Osteoblast (primary cell): ENCODE measurements at places on chromosomes 13 and 19. TPM values are rescaled to one million over a fixed set of nuclear protein-coding genes. Genes with fewer than 3 reads are reported as not detected.

Gene APLP1
- 2.1 and 3.6 TPM in 2 replicates for total RNA-seq

Gene ZFP82
- total RNA-seq = 9.0 and 10.3 TPM in 2 replicates

Gene AMER2
- total RNA-seq = not detected in 2 replicates

Gene PPFIA3
- 1.1 and 1.2 TPM in 2 replicates for total RNA-seq

Gene SLC15A1
- not detected in 2 replicates for total RNA-seq

Gene CARD8
- total RNA-seq = 17.4 and 18.0 TPM in 2 replicates

Gene SIAH3
- total RNA-seq = not detected in 2 replicates

Gene ZNF738
- 2.9 and 3.2 TPM in 2 replicates for total RNA-seq

Gene ZNF155
- total RNA-seq = 6.5 and 10.0 TPM in 2 replicates

Gene FGF22
- total RNA-seq = not detected in 2 replicates

Gene SLC46A3
- total RNA-seq = 10.6 and 11.2 TPM in 2 replicates

DNA sequence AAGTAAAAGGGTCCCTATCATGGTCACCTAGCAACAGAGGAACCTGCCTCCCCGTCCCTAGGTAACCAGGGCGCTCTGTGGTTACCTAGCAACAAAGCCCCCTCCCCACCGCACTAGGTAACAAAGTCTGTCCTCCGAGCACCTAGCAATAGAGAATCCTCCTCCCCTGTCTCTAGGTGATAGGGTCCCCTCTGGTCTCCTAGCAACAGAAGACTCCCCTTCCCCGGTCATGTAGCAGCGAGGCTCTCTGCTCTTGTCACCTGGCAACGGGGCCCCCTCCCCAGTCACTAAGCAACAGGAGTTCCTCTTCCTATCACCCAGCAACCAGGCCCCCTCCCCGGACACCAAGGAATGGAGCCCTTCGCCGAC, 307 bp downstream of the JOSD2 start:
- H3K27ac ChIP-seq = peak overlapping the region; percentile 51
- H3K27me3 ChIP-seq = no peaks in the 10 kb centered on the region
- H3K4me1 ChIP-seq = peaks cover 8% of the 10 kb centered on the region
- H3K4me3 ChIP-seq = peak overlapping the region; percentile 96
- no peak for DNase-seq

DNA sequence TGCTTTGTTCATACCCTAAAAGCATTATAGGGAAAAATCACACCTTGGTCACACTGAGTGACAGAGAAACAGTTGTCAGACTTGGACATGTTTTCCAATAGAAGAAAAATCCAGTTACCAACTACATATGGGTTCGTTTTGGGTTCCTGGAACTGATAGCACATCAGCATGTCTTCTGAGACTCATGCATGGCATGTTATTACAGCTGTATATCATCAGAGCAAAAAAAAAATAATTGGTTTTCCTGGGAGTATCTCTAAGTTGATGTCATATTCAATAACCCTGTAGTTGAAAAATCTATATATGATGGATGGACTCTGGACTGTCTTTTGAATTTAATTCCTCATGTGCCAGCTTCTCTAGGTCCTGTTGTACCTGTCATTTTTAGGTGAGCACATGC, 211.6 kb downstream of the DNAJC15 start:
- H3K36me3 ChIP-seq = no peaks in the 10 kb centered on the region

DNA sequence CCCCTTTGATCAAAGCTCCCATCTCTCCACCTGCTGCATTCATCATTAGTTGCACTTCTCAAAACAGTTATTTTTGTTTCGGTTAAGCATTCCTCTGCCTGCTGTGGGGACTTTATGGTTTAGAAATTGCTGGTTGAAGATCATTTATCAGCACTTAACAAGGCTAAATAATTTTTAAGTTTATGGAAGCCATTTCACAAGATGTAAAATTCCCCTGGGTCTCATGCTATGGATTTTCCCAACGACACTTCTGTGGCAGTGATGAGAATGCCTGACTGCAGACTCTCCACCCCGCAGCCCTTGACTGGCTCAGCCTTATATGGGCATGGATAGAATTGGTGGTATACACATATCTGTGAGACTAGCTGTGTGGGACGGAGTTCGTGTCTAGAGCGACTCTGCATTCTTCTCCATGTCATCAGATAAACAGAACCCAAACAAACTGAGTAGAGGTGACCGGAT, 52.8 kb downstream of the COL4A2 start:
- peaks cover 45% of the 10 kb centered on the region for H3K36me3 ChIP-seq
- H3K4me3 ChIP-seq = no peak overlapping the region
- peaks cover 23% of the 10 kb centered on the region for H3K4me1 ChIP-seq
- H3K27me3 ChIP-seq = no peaks in the 10 kb centered on the region
- DNase-seq = peak; percentile 85

DNA sequence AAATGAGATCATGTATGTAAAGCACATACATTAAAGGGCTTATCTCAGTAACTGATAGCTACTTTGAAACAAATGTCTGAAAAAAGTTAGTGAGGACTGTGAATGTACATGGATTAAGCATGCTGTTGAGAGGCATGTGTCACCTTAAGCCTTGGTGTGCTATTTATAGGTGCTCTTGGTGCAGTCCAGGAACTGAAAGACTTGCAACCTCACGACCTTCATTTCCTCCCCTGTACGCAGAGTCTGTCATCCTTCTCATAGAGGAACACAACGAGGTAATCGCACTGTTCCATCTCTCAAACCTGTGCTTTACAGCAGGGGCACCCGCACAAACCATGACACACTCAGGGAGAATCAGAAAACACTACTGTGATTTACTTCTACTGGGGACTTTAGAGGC, 65.6 kb downstream of the UFM1 start:
- no peak for DNase-seq
- no peak overlapping the region for H3K27ac ChIP-seq
- H3K4me1 ChIP-seq = no peaks in the 10 kb centered on the region
- no peak overlapping the region for H3K4me3 ChIP-seq
- H3K36me3 ChIP-seq = no peaks in the 10 kb centered on the region

- H3K27ac ChIP-seq = no peak overlapping the region
- H3K4me3 ChIP-seq = peak overlapping the region; percentile 55
- DNase-seq = peak; percentile 96
- no peaks in the 10 kb centered on the region for H3K36me3 ChIP-seq
- H3K4me1 ChIP-seq = peaks cover 10% of the 10 kb centered on the region
- no peaks in the 10 kb centered on the region for H3K27me3 ChIP-seq
Observed at GRCh38 chr19:48558018-48558684, 6.2 kb downstream of the SULT2B1 start.

- peak; percentile 99 for DNase-seq
- peak within 1 kb of the TSS; percentile 86 for H3K4me3 ChIP-seq
- H3K4me1 ChIP-seq = no peaks in the 10 kb centered on the region
- peak within 1 kb of the TSS; percentile 90 for H3K27ac ChIP-seq
- H3K27me3 ChIP-seq = no peaks in the 10 kb centered on the region
Observed at GRCh38 chr19:12681074-12681987, at the start of gene DHPS. TSS of gene DHPS (minus strand) at chr19:12681880. CDS start at chr19:12681766, 114 bp downstream.

- H3K36me3 ChIP-seq = peaks cover 12% of the 10 kb centered on the region
- DNase-seq = no peak
- H3K4me1 ChIP-seq = peaks cover 10% of the 10 kb centered on the region
- H3K4me3 ChIP-seq = no peak overlapping the region
- H3K27me3 ChIP-seq = peaks cover 2% of the 10 kb centered on the region
- H3K27ac ChIP-seq = no peak overlapping the region
Observed at GRCh38 chr19:50729894-50730293, 6.7 kb downstream of the CLEC11A start.

GRCh38 chr19:31863122-31863521, 482.3 kb upstream of the ZNF507 start:
- DNase-seq = no peak
- no peak overlapping the region for H3K27ac ChIP-seq
- H3K4me3 ChIP-seq = no peak overlapping the region
- H3K27me3 ChIP-seq = no peaks in the 10 kb centered on the region
- H3K4me1 ChIP-seq = no peaks in the 10 kb centered on the region

GRCh38 chr13:44379885-44380284, 6.3 kb downstream of the SERP2 start:
- H3K4me3 ChIP-seq = no peak overlapping the region
- no peaks in the 10 kb centered on the region for H3K36me3 ChIP-seq
- H3K27ac ChIP-seq = peak overlapping the region; percentile 27
- H3K4me1 ChIP-seq = peaks cover 10% of the 10 kb centered on the region
- no peak for DNase-seq
- no peaks in the 10 kb centered on the region for H3K27me3 ChIP-seq

DNA sequence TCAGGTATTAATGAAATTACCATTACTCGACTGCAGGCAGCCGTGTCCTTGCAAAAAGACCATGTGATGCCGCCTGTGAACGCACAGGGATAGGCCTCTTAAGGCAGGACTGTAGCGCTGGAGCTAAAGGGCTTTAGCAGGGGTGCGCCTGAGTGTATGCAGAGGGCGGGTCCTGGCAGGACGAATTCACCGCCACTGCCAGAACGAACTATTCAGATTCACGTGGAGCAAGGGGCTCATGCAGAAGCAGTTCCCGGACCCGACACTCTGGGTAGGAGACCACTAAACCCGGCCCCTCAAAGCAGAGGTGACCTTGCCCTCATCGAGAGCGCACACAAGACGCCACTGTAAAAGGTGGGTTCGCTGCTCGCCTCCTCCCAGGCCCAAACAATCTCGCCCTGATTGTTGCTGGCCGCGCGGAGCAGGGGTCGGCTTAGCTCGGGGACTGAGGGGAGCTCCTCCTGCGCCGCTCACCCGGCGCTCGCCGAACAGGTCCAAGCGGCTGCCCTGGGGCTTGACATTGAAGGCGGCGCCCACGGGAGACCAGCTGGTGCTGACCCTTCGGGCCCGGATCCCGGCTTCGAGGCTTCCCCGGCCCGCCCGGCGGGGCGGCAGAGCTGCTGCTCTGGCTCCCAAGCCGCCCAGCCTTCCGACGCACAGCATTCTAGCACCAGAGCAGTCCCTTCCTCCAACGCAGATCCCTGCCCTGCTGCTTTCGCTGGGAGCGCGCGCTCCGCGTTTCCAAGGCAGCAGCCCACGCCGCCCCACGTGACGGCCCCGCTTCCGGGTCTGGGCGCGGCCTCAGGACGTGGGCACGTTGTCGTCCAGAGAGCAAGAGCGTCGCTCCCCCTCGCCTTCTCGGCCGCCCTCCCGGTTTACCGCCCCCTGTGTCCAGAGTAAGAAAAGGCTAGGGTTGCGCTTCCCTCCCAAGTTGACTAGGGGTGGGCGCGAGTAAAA, at the start of gene MIPEP:
TSS of gene MIPEP (minus strand) at position 743 of the 957 bp plus-strand sequence. CDS start at position 663, 80 bp downstream.
- peak within 1 kb of the TSS; percentile 98 for H3K4me3 ChIP-seq
- H3K27ac ChIP-seq = peak within 1 kb of the TSS; percentile 90
- H3K27me3 ChIP-seq = no peaks in the 10 kb centered on the region
- H3K36me3 ChIP-seq = peaks cover 12% of the 10 kb centered on the region

DNA sequence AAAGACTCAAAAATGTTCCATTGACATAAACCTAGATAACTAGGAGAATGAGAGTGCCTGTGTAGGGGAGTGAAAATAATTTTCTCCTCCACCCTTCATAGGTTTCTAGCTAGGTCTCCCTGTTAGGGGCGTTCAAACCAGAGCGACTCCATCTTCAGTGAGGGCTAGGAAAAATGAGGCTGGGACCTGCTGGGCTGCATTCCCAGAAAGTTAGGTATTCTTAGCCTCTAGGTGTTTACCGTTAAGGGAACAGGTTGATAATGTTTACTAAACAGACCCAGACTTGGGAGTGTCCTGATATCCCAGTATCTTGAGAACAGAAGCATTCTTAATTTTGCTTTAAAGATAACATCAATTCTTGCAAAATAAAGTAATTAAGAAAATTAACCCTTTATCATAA, 20.1 kb downstream of the PABPC3 start:
- no peak overlapping the region for H3K4me3 ChIP-seq
- H3K36me3 ChIP-seq = no peaks in the 10 kb centered on the region
- peaks cover 5% of the 10 kb centered on the region for H3K27me3 ChIP-seq
- no peak for DNase-seq
- no peak overlapping the region for H3K27ac ChIP-seq

DNA sequence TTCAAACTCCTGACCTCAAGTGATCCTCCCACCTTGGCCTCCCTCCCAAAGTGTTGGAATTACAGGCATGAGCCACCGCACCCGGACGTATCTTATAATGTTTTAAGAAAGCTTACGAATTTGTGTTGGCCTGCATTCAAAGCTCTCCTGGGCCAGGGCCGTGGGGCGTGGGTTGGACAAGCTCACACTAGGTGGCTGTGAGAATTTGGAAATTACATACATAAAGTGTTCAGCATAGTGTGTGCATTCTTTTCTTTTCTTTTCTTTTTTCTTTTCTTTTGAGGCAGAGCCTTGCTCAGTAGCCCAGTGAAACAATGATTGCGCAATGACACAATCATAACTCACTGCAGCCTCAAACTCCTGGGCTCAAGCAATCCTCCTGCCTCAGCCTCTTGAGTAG, 2.6 kb downstream of the ZSWIM4 start:
- H3K4me3 ChIP-seq = no peak overlapping the region
- DNase-seq = peak; percentile 87
- no peaks in the 10 kb centered on the region for H3K27me3 ChIP-seq
- peaks cover 12% of the 10 kb centered on the region for H3K36me3 ChIP-seq
- peaks cover 38% of the 10 kb centered on the region for H3K4me1 ChIP-seq

DNA sequence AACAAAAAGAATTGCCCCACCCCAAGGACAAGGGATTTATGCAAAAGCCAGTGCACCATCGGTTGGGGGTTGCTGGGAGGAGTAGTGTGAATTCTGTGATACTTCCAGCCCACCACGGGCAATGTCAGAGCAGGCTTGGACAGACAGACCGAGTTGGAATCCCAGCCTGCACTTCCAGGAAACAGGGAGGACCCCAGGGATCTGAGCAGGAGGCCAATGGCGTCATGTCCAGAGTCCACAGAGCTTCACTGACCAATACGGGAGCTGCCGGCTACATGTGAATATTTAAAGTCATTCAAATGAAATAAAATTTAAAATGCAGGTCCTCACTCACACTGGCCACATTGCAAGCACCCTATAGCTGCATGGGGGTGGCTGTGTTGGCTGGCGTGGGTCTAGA, 10.9 kb downstream of the ZNRF4 start:
- no peak overlapping the region for H3K4me3 ChIP-seq
- H3K27me3 ChIP-seq = peaks cover 9% of the 10 kb centered on the region
- H3K27ac ChIP-seq = no peak overlapping the region
- H3K36me3 ChIP-seq = no peaks in the 10 kb centered on the region
- no peaks in the 10 kb centered on the region for H3K4me1 ChIP-seq

DNA sequence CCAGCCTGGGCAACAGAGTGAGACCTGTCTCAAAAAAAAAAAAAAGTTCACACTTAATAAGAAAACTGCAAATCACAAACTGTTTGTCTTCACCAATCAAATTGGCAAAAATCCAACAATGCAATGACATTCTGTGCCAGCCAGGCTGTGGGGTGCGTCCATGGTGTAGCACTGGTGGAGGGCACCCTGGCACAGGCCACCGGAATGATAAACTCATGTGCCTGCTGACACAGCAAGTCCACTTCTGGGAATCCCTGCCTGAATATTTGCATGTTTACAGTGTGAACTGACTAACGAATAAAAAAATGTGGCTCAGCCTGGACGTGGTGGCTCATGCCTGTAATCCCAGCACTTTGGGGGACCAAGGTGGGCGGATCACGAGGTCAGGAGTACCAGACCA, 1.6 kb upstream of the LRRC25 start:
- peaks cover 17% of the 10 kb centered on the region for H3K27me3 ChIP-seq
- no peak overlapping the region for H3K27ac ChIP-seq
- no peaks in the 10 kb centered on the region for H3K36me3 ChIP-seq
- peaks cover 15% of the 10 kb centered on the region for H3K4me1 ChIP-seq
- DNase-seq = peak; percentile 95
- H3K4me3 ChIP-seq = no peak overlapping the region
